ENCODE measurements at places on chromosomes 1 and 21.

DNA sequence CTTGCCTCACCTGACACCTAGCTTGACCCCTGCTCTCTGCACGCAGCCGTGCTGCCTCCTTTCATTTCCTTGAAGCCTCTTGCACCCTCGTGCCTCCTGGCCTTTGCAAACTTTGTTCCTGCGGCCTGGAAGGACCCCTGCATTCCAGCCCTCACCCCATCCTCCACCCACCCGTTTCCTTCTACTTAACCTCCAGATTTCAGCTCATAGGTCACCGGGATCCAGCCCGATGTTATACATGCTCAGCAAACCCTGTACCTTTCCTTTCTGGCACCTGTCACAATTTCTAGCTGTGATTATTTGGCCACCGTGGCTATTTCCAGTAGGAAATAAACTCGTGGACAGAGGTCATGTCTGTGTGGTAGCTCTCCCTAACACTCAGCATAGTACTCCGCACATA is 4.5 kb downstream of the EDARADD start:
- no peak for DNase-seq

DNA sequence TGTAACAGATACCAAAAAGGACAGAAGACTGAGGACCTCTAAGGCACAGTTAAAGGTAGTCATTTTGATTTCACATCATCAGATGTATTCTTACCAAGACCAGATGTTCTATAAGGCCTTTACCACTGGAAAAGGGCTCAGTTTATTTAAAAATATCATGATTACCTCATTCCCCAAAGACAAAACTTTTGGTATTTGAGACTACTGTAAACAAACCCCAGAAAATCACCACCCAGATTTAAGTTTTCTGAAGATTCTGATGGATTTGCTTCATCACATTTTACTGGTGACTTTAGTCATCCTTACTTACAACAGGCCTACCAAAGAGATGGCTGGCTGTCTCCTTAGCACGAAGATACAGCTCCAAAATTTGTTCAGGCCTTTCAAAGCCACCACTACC is 8.3 kb downstream of the ENAH start:
- no peak for DNase-seq

DNA sequence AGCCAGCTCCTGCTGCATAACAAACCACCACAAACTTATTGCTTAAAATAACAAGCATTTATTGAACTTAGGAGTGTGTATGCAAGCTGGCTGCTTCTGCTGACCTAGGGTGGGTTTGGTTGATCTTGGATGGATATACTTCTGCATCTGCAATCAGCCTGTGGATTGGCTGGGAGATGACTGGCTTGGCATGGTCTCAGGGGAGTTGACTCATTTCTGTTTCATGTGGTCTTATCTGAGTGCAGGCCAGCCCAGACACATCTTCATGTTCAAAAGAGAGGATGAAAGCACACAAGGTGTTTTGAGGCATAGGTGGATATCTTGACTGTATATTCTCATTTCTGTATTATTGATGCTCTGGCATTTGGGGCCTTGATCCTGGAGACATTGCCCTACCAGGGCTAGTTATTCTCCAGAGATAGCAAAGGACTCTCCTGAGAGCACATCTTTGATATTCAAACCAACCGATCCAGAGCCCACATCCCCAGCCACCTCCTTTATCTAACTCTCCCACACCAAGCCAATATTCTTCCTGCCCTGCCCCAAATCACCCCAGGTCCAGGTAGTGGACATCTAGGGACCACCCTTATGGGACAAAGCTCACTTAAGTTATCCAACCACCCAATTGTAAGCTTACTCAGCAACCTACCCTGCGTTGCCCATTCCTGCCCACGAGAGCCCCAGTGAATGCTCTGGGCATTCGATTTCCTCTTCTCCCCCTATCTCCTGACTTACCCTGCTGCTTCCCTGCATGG is 350.8 kb downstream of the PTPRU start:
- no peak for DNase-seq

GRCh38 chr1:246679794-246680177 is 44.4 kb upstream of the SCCPDH start:
- no peak for DNase-seq

DNA sequence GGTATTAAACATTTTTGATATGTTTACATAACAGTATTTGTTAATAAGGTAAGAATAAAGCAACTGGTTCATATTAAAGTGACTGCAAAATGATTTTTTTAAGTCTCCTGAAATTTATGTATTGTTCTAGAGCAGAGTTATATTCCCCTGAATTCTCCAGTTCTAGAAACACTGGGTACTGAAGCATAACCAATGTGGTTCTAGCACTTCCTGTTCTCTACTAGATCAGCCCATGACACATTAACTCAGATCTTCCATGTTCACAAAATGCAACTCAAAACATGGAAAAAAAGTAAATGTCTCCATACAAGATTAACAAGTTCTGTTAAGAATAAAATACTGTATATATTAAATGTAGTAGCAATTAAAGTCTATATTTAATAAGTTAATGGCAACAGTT is 3.9 kb downstream of the NEGR1 start:
- DNase-seq = no peak

DNA sequence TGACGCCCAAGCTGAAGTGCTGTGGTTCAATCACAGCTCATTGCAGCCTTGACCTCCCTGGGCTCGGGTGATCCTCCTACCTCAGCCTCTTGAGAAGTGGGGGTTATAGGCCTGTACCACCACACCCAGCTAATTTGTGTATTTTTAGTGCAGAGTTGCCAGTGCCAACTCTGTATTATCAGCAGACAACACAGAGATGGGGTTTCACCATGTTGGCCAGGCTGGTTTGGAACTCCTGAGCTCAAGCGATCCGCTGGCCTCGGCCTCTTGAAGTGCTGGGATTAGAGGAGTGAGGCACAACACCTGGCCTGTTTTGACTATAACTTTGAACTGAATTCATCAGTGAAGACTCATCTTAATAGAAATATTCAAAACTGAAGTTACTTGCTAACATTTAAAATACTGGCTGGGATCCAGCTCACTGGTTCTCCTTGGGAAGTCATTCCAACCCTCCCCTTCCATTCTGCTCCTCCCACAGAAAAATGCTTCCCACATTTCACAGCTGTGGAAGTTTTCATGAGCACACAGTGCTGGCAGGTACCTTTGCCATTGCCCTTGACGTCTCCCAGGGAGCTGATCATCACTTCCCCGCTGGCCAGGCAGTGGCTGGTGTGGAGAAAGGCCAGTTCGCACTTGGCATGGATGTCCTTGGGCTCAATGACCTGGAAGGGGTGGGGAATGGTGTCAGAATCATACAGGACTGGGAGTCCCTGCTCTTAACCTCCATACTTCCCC is 4.7 kb downstream of the SELENBP1 start:
- no peak for DNase-seq

DNA sequence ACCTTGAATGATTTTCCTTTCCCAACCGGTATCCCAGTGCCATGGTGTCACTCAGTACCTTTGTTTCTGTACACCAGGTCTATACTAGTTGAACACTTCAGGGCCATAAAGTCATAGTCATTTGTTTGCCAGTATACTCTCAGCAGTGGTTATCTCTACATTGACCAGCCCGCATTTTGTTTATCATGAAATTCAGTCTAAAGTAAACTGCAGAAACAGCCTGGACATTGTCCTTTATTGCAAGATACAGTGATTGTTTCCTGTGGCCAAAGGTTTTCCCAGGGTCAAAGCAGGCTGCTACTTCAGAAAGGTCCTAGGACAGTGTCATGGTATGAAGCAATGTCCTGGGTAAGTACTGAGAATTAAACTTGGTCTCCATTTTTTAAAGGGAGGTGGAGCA is 407.4 kb downstream of the RWDD3 start:
- DNase-seq = no peak

DNA sequence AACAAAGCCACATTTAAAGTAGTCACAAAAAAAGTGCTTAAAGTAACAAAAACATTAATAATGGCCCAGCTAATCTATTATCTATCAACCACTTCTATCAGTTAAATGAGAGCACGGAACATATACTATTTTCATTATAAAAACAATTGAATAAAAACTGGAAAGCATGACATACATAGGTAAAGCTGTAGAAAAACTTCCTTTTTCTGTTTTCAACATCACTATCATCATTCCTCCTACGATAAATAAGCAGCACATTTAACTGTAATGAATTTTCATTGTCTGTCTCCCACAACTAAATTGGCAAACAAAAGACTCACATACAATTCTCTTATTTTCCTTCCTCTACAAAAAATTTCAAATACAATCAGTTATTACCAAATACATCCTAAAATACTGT is 96.4 kb upstream of the DPH5 start:
- DNase-seq = no peak

DNA sequence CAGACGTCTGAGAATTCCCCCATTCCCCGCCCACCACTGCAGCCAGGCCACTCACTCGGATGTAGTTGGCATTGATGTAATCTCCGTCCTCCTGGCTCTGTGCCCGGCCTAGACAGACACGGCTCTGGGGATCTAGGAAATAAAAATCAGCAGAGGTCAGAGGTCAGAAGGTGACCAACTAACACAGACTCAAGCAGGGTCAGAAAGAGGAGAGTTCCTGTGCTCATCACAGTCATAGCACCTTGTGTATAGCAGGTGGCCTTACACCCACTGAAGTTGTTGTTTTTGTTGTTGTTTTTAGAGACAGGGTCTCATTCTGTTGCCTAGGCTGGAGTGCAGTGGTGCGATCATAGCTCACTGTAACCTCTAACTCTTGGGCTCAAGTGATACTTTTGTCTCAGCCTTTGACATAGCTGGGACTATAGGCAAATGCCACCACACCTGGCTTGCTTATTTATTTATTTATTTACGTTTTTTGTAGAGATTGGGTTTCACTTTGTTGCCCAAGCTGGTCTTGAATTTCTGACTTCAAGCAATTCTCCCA is 4.9 kb downstream of the PTPN7 start:
- DNase-seq = no peak

GRCh38 chr1:83810144-83810543 is 188.8 kb downstream of the TTLL7 start:
- DNase-seq = no peak

GRCh38 chr1:86841116-86841515 is 72.8 kb downstream of the SELENOF start:
- DNase-seq = no peak

GRCh38 chr1:175203570-175204068 is 11.0 kb upstream of the KIAA0040 start:
- DNase-seq = no peak

GRCh38 chr1:29410476-29410875 is 174.2 kb downstream of the PTPRU start:
- no peak for DNase-seq

GRCh38 chr1:6586404-6586816 is 6.6 kb downstream of the ZBTB48 start:
- DNase-seq = no peak

DNA sequence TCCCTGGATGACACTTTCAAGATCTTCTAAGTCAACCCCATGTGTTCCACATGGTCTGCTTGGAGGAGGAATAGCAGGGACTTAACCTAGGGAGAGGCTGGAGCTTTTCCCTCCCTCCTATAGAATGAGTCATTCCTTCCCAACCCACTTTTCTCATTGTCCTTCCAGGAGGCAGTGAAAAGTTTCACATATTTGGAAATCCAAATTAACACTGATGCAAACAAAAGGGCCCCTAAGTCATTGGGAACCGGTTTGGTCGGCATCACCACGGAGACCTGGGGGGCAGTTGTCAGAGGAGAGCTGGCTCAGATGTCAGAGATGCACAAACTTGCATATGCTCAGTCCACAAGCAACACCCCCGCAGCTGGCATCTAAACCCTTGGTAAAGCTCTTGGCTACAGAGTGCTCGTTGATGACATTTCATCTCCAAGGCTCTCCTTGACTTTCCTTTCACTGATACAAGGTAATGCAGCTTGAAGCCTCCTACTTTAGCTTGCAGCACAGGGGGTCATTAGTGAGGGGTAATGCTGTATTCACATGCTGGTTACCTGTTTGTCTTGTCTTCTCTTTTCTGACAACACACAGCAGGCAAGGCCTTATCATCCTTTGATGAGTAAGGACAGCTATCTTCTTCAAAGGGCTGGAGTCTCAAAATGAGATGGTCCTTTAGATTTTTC is 12.3 kb upstream of the LRRC8D start:
- DNase-seq = no peak

DNA sequence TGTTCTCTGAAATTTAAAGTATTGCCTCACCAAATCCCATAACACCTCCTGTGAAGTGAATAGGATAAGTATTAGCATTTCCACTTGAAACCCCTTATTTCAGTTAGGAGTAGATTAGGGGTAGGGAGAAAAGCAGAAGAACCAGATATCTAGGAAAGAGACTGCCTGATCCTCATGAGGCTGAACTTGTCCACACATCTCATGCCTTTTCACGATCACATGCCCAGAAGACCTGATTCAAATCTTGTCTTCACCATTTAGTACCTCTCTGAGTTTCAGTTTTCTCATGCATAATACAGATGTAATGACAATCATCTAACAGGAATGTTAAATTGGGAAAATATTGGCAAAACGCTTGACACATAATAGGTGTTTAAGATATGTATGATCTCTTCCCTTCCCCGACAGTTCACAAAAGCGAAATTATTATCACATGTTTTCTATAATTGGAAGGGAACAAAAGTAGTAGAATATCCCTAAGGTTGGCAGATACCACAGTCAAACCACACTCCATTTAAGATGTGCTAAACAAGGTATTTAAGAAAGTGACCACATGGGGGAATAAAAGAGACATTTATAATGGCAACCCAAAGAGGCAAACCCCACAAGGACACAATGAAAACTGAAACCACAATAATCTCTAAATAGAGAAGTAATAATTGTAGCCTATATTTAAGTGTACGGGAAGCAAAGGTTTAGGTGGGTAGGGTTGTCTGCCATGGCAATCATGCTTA is 25.2 kb downstream of the GFI1 start:
- DNase-seq = no peak

- DNase-seq = no peak
Measured at GRCh38 chr21:19540287-19540686, 1136.7 kb upstream of the TMPRSS15 start.

DNA sequence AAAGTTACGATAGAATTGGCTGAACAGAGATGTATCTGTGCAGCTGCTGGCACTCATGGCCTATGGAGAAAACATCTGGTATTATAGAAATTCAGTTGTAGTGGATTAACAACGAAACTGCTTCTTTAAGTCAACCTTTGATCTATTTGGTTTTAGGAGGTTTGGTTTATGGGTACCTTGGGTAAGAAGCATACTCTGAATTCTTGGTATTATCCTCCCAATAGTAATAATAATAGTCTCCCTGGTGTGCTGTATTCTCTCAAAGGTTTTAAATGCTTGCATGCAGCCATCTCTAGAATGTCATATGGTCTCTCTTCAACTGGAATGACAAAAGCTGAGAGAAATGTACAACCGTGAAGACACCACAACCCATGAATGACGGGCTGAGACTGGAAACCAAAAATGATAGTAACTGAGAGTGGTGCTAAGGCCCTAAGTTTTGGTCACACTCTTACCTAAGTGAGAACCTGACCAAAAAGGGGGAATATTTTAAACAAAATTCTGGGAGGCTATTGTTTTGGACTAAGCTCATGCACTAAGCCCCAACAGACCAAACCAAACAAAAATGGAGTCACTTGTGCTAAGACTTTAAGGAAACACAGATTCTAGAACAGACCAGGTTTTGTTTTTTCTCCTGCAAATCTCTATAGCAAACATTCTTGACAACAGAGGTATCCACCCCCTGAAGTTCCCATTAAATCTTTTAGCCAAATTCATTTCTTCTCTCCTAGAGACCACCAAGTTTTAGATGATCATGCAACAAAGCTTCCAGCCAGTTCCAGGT is 17.6 kb upstream of the TMEM61 start:
- DNase-seq = no peak

Measured in anterior cingulate cortex (tissue), 58 donors.